ENCODE measurements at places on chromosomes 7 and 10.

- DNase-seq = no peak
These were observed 75.4 kb downstream of the FAM171A1 start for GRCh38 chr10:15295537-15296325.

- DNase-seq = no peak
These were observed 6.1 kb upstream of the SCRN1 start for GRCh38 chr7:29995652-29996051.

DNA sequence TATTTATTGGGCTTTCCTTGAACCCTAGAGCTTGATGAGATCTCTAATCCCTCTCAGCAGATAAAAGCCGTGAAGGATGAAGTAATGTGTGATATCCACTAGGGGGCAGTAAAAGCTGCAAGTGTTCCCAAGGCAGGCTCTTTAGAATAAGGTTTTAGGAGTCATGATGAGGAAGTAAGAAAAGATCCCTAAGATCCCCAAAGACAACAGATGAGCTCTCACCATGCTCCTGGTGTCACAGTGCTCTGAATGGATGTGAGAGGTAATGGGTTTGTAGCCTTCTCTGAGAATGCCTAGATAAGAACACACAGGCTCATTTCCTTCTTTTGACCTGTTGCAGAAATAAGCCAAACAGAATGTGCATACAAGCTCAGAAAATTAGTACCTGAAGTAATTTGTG lies 70.4 kb upstream of the ITPRID1 start:
- DNase-seq = no peak

DNA sequence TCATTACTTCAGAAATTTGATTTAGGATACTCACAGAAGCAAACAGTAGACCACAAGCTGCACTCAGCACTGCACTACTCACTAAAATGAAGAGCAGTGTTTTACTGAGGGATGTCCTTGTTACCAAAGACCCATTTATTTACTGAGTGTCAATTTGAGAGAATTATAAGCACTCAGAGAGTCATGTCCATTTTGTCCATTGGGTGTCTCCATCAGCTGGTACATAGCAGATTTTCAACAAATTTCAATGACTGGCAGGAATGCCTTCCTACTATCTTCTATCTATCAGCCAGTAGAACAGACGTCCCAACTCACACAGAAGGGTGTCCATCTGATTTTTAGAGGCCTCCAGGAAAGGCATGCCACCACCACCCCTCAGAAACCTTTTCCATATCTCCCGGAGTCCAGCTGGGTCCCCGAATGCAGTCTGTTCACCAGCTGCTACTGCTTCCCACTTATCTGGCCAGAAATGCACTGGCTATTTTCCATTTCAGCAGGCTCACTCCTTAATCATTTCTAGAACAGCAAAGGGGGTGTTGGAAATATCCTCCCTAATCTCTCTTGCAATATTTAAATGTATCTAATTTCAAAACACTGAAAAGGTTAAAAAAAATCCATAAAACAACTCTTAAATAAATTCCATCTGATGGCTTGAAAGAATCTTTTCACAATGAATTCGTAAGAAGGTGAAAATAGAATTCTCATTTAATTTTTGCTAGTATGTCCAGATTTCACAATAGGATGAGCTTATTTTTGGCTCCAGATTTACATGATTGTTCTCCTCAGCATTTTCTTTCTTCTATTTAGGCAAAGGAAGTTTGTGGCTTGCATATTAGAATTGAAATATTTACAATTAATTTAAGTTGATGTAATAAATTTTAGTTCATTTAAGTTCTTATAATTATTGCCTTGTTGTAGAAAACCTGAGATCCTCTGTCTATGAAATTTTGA lies 1164.0 kb upstream of the CELF2 start:
- DNase-seq = no peak

DNA sequence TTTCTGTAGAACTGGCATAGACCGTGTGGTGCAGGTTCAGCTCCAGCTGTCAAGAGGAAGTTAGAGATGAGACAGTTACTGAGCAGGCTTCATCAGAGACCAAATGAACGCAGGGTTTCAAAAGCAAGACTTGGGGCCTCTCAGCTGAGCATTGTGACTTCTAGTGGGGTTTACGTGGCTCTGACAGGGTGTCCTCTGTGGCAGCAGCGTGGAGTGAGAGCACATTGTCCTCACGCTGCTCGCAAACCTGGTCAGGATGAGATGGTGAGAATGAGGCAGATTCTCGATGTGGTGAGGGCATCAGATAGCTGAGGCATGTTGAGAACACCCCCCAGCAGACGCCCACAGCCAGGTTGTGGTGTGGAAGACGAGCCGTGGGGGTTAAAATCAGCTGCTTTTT lies 126.0 kb downstream of the DNAJB6 start:
- no peak for DNase-seq

GRCh38 chr10:6528198-6528950 lies 51.7 kb downstream of the PRKCQ start:
- DNase-seq = no peak

DNA sequence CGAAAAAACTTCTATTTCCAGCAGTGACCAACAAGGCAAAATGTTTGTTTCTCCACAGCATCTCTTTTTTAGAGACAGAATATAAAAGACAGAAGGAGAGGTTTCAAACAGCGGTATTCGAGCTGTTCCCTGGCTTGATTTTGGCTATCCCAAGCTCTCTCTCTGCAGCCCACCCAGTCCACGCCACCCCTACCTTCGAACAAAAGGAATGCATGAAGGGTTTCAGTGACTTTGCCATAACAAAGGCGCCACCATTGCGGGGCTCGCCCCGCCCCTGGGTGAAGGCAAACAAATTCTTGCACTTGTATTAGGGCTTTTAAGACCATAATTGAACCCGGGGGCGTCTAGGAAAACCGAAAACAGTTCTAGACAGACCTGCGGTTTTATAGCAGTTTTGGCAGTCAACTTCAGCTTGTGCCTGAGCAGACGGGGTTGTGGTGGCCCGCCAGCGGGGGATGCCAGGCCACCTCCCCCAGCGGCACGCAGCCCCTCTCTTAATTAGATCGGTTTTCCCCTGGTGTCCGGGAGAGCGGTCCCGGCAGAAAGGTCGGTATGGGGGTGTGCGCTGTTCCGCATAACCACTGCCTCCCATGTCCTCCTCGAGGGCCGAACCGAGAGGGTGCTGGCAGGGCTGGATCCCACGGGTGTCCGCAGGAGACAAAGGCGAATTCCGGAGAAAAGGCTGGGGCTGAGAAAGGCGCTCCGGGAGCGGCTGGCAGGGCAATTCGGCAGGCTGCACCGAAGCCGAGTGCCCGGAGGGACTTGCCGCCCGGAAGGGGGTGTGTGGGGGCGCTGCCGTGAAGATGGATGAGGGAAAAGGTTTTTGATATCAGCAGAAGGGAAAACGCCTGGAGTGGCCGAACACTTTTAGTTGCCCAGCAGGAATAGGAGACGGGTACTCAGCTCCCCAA lies 2.7 kb upstream of the HOXA11 start:
- no peak for DNase-seq

GRCh38 chr7:31146538-31146937 lies 94.4 kb downstream of the ADCYAP1R1 start:
- DNase-seq = no peak

- DNase-seq = no peak
These were observed 1.5 kb upstream of the OAT start for GRCh38 chr10:124420254-124420653.

DNA sequence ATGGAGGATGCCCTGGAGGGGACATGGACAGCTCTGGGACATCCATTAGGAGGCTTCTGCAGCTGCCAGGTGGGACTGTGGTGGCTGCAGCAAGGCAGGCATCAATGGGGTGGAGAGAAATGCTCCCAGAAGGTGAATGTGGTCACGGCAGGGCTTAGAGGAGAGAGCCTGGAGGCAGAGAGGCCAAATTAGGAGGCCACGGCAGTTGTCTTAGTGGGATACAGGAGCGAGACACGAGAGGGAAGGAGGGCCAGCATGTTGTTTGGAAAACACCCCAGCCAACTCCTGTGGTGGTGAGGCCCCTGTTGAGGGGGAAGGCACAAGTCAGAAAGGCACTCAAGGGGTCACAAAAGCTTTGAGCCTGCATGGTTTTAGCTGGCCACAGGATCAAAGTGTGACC lies 14.6 kb upstream of the ECHDC3 start:
- DNase-seq = no peak

DNA sequence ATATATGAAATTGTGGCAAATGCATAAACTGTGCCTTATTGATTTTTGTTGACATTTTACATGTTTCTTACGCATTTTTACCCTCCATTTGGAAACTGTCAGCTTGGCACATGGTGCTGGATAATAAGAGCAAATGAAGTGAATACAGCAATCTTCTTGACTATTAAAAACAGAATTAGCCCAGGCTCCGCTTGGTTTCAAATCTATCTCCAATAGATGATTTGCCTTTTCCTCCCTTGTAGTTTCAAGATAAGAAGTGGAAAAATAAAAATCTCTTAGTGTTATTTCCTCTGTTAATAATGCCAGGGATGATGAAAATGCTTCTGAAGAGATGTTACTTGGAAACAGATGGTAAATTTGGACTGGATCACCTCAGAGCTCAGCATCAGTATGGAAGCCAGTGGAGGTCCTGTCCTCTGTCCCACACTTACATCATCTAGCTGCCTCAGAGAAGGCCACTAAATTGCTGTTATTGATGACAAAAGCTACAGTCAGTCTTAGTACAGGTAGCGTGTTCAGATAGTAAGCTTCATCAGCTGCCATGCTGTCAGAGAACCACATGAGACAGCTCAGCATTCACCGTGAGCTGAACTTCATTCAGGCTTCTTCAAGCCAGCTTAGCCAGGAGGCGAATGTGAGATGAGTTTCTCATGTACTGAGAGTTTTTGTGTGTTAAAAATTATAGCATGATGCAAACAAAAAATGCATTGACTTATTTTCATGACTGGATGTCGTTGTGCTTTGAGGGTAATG lies 246.8 kb downstream of the CELF2 start:
- DNase-seq = no peak

DNA sequence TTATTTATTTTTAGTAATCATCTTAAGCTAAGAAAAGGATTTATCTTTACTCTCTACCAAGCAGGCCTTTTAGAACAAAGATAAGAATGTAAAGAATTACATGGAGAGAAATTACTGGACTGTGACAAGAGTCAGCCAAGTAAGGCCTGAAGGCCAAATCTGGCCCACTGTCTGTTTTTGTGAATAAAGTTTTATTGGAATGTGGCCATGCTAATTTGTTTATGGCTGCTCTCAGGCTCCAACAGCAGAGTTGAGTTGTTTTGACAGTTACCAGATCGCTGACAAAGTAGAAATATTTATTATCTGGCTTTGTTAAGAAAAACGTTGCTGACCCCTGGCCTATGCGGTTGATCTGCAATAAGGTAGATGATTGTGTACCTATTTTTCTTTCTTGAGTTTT lies 6.1 kb downstream of the ARID5B start:
- no peak for DNase-seq

- no peak for DNase-seq
These were observed 2.1 kb upstream of the HOXA1 start for GRCh38 chr7:27097686-27098577.

GRCh38 chr7:133836666-133837065 lies 290.5 kb upstream of the LRGUK start:
- no peak for DNase-seq

GRCh38 chr7:138097064-138097741 lies 20.9 kb downstream of the AKR1D1 start:
- DNase-seq = no peak

DNA sequence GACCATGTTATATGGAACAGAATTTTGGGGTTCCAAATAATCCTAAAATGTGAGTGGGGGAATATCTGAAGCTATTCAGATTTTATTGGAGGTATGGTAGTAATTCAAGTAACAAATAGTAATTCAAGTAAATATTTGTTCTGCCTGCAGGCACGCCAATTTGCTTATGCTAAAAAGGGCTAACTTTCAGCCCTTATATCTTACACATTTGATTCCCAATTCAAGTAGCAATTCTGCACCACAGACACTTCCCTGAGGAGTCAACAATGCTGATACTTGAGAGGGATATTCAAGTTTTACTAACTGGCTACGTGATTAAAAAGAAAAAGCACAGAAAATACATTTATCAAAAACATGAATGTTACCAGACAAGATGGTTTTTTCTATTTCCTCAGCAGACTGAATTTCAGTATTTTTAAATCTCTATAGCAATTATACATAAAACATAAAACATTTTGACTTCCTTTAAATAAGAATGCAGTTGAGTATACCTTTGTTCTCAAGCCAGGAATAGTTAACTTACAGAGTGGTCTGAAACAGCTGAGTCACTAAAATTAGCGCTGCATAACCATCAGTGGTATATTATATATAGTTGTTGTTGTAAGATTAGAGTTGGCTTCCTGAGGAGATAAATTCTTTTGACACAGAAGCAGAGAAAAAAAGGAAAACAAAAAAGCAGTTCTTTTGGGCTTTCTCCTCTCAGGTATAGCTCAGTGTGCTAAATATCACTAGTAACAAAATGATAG lies 33.9 kb downstream of the MTPN start:
- DNase-seq = no peak

- no peak for DNase-seq
These were observed 1.3 kb downstream of the CYP26C1 start for GRCh38 chr10:93061594-93062513.

DNA sequence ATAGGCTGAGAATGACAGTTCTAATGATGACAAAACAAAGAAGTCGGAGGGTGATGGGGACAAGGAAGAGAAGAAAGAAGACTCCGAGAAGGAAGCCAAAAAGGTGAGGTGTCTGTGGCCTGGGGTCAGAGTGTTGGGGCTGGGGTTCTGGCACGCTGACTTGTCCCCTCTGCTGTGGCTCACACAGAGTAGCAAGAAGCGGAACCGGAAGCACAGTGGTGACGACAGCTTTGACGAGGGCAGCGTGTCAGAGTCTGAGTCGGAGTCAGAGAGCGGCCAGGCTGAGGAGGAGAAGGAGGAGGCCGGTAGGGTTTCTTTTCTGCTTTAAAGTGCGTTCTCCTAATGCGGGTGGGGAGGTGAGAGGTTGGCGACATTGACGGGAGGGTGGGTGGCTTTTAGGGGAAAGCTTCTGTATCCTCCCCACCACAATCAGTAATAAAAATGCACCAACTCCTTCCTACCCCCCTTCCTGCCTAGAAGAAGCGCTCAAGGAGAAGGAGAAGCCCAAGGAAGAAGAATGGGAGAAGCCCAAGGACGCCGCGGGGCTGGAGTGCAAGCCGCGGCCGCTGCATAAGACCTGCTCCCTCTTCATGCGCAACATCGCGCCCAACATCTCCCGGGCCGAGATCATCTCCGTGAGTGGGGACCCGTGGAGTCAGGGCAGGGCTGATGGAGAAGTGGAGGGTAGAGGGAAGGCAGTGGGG lies 4.6 kb downstream of the UFSP1 start:
- DNase-seq = no peak

- no peak for DNase-seq
These were observed 7.2 kb downstream of the TNS3 start for GRCh38 chr7:47574482-47575329.

DNA sequence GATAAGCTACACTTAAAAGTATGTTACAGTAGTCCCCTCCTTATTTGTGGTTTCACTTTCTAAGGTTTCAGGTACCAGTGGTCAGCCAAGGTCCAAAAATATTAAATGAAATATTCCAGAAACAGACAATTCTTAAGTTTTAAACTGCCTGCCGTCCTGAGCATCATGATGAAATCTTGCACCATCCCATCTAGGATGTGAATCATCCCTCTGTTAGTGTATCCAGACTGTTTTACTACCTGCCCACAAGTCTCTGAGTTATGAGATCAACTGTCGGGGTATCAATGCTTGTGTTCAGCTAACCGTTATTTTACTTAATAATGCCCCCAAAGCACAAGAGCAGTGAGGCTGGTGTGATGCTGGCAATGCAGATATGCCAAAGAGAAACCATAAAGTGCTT lies 11.4 kb downstream of the KDM7A start:
- DNase-seq = no peak

GRCh38 chr10:16626697-16627096 lies 105.0 kb upstream of the C1QL3 start:
- no peak for DNase-seq

GRCh38 chr7:37494926-37495325 lies 46.3 kb upstream of the ELMO1 start:
- no peak for DNase-seq

GRCh38 chr7:102155821-102156441 lies 130.7 kb upstream of the SH2B2 start:
- no peak for DNase-seq

Measured in stimulated activated CD8-positive, alpha-beta memory T cell treated with anti-CD3 and anti-CD28 coated beads, Interleukin-7, amount 100 ng/mL, for 1 hour (primary cell).